ENCODE measurements at places on chromosomes 4 and X. TPM values are rescaled to one million over a fixed set of nuclear protein-coding genes. Genes with fewer than 3 reads are reported as not detected.

- H3K27me3 ChIP-seq: no peaks in the 10 kb centered on the region
- peak; percentile 74 for DNase-seq
- H3K27ac ChIP-seq: peak overlapping the region; percentile 96
Observed at GRCh38 chr4:931194-931959, 739 bp downstream of the GAK start.

CT45A3 gene
- total RNA-seq: 0.58 TPM

- H3K36me3 ChIP-seq: no peaks in the 10 kb centered on the region
- no peak overlapping the region for H3K4me3 ChIP-seq
- H3K4me1 ChIP-seq: no peaks in the 10 kb centered on the region
- DNase-seq: no peak
- no peak overlapping the region for H3K27ac ChIP-seq
- no peaks in the 10 kb centered on the region for H3K27me3 ChIP-seq
Observed at GRCh38 chrX:39582091-39582490, 515.7 kb downstream of the BCOR start.

DNA sequence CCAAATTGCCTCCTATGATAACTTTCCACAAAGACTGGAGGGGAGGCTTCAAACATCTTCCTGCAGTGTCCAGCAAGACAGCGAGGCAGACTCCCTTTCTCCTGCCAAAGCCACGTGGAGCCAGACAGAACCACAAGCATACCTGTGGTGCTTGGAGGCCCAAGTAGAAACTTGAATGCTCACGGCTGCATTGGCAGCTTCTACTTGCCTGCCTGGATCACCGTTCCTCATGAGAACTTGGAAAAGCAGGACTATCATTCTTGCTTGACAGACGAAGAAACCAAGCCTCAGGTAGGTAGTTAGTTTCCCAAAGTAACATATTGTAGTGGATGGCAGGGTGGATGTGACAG is 216.3 kb upstream of the SFRP2 start:
- DNase-seq: no peak
- no peaks in the 10 kb centered on the region for H3K36me3 ChIP-seq
- H3K4me1 ChIP-seq: peaks cover 5% of the 10 kb centered on the region
- peak overlapping the region; percentile 67 for H3K27ac ChIP-seq
- no peak overlapping the region for H3K4me3 ChIP-seq

TTC29 gene
- not detected for total RNA-seq

GRCh38 chrX:52979568-52979967 is 21.2 kb upstream of the FAM156A start:
- no peaks in the 10 kb centered on the region for H3K4me1 ChIP-seq
- no peak for DNase-seq
- H3K27me3 ChIP-seq: no peaks in the 10 kb centered on the region

- no peak for DNase-seq
- H3K27me3 ChIP-seq: no peaks in the 10 kb centered on the region
- no peaks in the 10 kb centered on the region for H3K4me1 ChIP-seq
- H3K27ac ChIP-seq: no peak overlapping the region
Observed at GRCh38 chrX:131795442-131796229, 227.5 kb upstream of the STK26 start.

DNA sequence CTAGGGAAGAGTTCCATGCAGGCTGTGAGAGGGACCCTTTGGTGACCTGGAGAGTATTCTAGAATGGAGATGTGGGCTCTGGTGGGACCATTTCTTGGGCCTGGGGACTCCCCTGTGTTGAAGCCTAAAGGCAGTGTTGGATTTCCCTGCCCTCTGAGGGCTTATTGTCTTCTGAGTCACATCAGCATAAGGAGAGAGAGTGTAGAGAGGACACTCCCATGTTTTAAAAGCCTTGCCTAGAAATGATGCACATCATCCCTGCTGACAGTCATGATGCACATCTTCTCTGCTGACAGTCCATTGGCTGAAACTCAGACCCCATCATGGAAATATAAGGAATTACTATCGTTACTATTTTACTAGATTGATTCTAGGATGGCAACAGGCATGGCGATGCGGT is 51.9 kb downstream of the FAM114A1 start:
- no peak overlapping the region for H3K4me3 ChIP-seq
- H3K36me3 ChIP-seq: peaks cover 78% of the 10 kb centered on the region
- no peak overlapping the region for H3K27ac ChIP-seq
- no peaks in the 10 kb centered on the region for H3K4me1 ChIP-seq

GRCh38 chrX:9619581-9619980 is 146.1 kb downstream of the GPR143 start:
- H3K27ac ChIP-seq: no peak overlapping the region
- H3K4me3 ChIP-seq: no peak overlapping the region
- DNase-seq: no peak
- no peaks in the 10 kb centered on the region for H3K4me1 ChIP-seq
- H3K36me3 ChIP-seq: no peaks in the 10 kb centered on the region
- H3K27me3 ChIP-seq: no peaks in the 10 kb centered on the region

GRCh38 chr4:174591243-174592021 is 69.1 kb upstream of the HPGD start:
- no peaks in the 10 kb centered on the region for H3K4me1 ChIP-seq
- H3K4me3 ChIP-seq: no peak overlapping the region
- no peak for DNase-seq
- H3K27me3 ChIP-seq: no peaks in the 10 kb centered on the region
- no peak overlapping the region for H3K27ac ChIP-seq

LRCH2 gene
- 7.1 TPM for total RNA-seq

- no peak overlapping the region for H3K4me3 ChIP-seq
- no peaks in the 10 kb centered on the region for H3K27me3 ChIP-seq
- DNase-seq: no peak
Observed at GRCh38 chrX:54640736-54641135, 110.7 kb downstream of the GNL3L start.

- peak; percentile 90 for DNase-seq
- H3K36me3 ChIP-seq: no peaks in the 10 kb centered on the region
- H3K4me1 ChIP-seq: peaks cover 3% of the 10 kb centered on the region
Observed at GRCh38 chr4:74793757-74794381, 454 bp downstream of the BTC start.

RTL3 gene
- total RNA-seq: not detected

GRCh38 chrX:10090319-10090718 is 66.5 kb upstream of the CLCN4 start:
- no peak overlapping the region for H3K4me3 ChIP-seq
- H3K36me3 ChIP-seq: no peaks in the 10 kb centered on the region
- no peak overlapping the region for H3K27ac ChIP-seq

- H3K4me3 ChIP-seq: peak overlapping the region; percentile 8
- H3K36me3 ChIP-seq: no peaks in the 10 kb centered on the region
- peaks cover 3% of the 10 kb centered on the region for H3K4me1 ChIP-seq
- DNase-seq: no peak
- no peaks in the 10 kb centered on the region for H3K27me3 ChIP-seq
Observed at GRCh38 chrX:40945361-40945713, 139.9 kb upstream of the USP9X start.

SPRY1 gene
- total RNA-seq: 134 TPM

FGD1 gene
- total RNA-seq: 3.7 TPM

DNA sequence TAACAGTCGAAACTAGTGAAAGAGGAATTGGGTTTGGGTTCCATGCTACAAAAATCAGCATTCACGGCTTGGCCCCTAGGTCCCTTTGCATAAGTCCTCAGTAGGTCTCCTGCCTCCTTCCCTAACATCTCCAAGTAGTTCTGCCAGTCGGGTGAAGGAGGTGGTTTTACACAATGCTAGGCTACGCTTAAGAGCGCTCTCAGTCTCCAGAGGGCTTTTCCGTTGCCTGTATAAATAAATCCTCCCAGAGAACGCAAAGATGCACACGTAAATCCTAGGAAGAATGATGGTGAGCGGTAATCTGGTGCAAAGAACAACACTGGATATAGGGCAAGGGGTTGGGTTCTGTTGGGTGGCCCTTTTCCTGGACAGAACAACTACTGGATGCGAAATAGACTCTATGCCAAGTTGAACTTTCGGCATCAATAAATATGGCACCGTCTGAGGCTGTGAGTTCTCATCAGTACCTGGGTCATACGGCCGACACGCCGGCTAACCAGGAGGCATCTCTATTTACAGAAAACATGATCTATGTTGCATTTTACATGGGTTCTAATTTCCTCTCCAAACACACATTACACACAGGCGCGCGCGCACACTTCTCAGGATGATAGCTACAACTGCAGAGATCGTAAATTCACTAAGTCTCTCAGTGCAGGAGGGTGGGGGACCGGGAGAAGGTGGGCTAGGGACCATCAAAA is 1.3 kb downstream of the CAMK2D start:
- no peaks in the 10 kb centered on the region for H3K27me3 ChIP-seq
- peak overlapping the region; percentile 98 for H3K27ac ChIP-seq
- peak overlapping the region; percentile 88 for H3K4me3 ChIP-seq
- peak; percentile 67 for DNase-seq

MYOZ2 gene
- 0.23 TPM for total RNA-seq

DNA sequence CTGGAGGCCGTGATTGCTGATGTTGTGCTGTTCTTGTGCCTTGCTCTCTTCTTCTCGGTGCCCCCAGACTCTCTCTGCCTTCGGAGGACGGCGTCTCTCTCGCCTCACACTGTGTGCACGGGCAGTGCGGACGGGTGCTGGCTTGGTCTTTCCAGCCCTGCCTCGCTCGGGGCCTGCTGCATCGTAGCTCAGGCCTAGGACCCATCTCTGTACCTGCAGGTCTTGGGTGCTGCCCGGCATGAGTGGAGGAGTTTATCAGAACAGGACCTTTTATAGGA is 18.2 kb downstream of the RGS12 start:
- H3K4me1 ChIP-seq: peaks cover 11% of the 10 kb centered on the region
- DNase-seq: peak; percentile 51
- H3K36me3 ChIP-seq: no peaks in the 10 kb centered on the region
- H3K4me3 ChIP-seq: no peak overlapping the region
- no peaks in the 10 kb centered on the region for H3K27me3 ChIP-seq

Measured in upper lobe of right lung (tissue), 1 donor.